ENCODE measurements at places on chromosomes 2 and 18. TPM values are rescaled to one million over a fixed set of nuclear protein-coding genes. Genes with fewer than 3 reads are reported as not detected.
A peak's percentile ranks its signal among the peaks of the same experiment; 100 is the strongest.

DNA sequence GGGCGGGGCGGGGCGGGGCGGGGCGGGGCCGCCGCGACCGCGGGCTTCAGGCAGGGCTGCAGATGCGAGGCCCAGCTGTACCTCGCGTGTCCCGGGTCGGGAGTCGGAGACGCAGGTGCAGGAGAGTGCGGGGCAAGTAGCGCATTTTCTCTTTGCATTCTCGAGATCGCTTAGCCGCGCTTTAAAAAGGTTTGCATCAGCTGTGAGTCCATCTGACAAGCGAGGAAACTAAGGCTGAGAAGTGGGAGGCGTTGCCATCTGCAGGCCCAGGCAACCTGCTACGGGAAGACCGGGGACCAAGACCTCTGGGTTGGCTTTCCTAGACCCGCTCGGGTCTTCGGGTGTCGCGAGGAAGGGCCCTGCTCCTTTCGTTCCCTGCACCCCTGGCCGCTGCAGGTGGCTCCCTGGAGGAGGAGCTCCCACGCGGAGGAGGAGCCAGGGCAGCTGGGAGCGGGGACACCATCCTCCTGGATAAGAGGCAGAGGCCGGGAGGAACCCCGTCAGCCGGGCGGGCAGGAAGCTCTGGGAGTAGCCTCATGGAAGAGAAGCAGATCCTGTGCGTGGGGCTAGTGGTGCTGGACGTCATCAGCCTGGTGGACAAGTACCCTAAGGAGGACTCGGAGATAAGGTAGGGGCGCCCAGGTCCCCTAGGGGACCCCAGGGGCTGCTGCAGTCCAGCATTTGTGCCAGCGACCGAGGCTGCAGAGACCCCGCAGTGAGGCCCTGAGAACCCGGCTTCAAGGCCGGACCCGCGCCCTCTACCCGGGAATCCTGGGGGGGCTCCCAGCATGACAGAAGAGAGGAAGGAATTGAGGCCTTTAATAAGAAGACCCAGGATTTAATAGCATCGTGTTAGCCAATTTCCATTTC lies at the start of gene KHK:
Gene KHK, plus strand, starts transcription at position 49 of the 870 bp plus-strand sequence. Its CDS starts 488 bp downstream, at position 537.
- DNase-seq = no peak

GRCh38 chr2:75703589-75704287 lies 7.0 kb downstream of the GCFC2 start:
- no peak for DNase-seq

DNA sequence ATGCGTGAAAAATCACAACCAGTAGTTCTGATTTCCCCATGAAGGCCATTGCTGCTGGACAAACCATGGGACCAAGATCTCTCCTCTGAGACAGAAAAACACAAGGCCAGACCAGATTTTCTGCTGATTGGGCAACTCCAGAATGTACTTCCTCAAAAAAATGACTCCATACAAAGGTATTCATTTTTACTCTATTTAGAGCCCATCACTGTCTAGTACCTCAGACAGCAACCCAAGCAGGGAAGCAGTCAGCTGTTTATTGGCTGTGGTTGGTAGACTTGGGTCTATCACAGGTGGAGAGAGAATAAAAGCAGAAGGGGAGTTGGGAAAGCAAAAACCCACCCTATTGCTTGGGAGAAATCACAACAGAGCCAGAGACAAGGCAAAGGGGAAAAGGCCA lies 219.9 kb downstream of the PIK3C3 start:
- DNase-seq = peak; percentile 6

- DNase-seq = peak; percentile 15
Observed at GRCh38 chr2:24175631-24176187, 856 bp downstream of the FAM228A start.

- DNase-seq = no peak
Observed at GRCh38 chr2:671787-672605, 5.2 kb downstream of the TMEM18 start.

DNA sequence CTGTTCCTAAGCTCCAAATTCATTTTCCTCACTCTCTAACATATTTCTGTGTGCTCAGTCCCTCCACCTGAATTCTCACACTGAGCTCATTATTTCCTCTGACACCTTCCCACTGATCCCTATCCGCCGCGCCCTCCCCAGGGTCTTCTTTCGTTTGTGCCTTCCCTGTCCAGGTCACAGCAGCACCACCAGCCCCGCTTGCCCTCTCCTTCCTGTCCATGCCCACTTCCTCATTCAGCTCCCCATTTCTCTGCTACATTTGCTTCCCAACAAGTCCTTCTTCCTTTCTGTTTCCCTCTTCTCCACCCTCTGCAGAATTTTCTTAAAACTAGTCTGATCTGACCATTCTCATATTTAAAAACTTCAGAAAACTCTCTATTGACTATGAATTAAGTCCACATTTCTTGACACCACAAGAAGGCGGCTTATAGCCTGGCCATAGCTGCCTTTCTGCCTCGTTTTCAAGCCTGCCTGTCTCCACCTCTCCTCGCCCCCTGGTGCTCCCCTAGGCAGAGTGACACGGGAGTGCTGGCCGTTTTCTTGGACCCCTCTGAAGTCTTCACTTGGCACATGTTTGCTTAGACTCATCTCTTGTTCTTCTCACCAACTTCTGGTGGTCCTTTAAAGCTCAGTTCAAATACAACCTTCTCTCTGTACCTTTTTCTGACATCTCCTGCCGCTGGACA lies 138.7 kb upstream of the BOD1L2 start:
- no peak for DNase-seq

Gene RTP5
- total RNA-seq = not detected

Gene GKN2
- not detected for total RNA-seq

Gene RAD51AP2
- total RNA-seq = under 0.01 TPM

Gene ZNF396
- 1.3 TPM for total RNA-seq
